ENCODE measurements at places on chromosomes 16 and 17.
A peak's percentile ranks its signal among the peaks of the same experiment; 100 is the strongest.

- DNase-seq = no peak
Measured at GRCh38 chr17:12985431-12986293, 32.2 kb downstream of the ELAC2 start.

DNA sequence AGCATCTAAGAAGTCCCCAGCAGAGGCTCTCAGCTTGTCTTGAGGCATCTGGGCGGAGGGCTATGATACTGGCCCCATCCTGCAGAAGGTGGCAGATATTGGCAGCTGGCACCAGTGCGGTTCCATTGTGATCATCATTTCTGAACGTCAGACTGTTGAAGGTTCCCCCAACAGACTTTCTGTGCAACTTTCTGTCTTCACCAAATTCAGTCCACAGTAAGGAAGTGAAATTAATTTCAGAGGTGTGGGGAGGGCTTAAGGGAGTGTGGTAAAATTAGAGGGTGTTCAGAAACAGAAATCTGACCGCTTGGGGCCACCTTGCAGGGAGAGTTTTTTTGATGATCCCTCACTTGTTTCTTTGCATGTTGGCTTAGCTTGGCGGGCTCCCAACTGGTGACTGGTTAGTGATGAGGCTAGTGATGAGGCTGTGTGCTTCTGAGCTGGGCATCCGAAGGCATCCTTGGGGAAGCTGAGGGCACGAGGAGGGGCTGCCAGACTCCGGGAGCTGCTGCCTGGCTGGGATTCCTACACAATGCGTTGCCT, at the start of gene CIITA:
Gene CIITA (plus strand): TSS at position 404 of the 543 bp plus-strand sequence. CDS start 129 bp downstream, at position 533.
- no peak for DNase-seq

- no peak for DNase-seq
Measured at GRCh38 chr16:29156511-29156910, 171.7 kb downstream of the LAT start.

- DNase-seq = no peak
Measured at GRCh38 chr17:31111183-31111582, 16.4 kb downstream of the NF1 start.

DNA sequence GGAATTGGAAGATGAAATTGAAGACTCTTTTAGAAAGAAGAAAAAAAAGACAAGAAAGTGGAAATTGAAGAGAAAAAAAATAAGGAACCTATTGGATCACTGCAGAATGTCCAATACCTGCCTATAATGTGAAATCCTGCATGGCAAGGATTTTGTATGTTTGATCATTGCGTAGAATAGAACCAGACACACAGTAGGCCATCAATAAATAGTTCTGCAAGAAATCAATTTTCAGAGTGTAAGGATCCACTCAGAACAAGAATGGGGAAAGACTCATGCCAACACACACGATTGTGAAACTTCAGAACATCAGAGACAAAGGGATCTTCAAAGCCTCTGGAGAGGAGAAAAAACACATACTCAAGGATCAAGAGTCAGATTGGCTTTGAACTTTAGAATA, 39.7 kb upstream of the DHX40 start:
- DNase-seq = no peak

DNA sequence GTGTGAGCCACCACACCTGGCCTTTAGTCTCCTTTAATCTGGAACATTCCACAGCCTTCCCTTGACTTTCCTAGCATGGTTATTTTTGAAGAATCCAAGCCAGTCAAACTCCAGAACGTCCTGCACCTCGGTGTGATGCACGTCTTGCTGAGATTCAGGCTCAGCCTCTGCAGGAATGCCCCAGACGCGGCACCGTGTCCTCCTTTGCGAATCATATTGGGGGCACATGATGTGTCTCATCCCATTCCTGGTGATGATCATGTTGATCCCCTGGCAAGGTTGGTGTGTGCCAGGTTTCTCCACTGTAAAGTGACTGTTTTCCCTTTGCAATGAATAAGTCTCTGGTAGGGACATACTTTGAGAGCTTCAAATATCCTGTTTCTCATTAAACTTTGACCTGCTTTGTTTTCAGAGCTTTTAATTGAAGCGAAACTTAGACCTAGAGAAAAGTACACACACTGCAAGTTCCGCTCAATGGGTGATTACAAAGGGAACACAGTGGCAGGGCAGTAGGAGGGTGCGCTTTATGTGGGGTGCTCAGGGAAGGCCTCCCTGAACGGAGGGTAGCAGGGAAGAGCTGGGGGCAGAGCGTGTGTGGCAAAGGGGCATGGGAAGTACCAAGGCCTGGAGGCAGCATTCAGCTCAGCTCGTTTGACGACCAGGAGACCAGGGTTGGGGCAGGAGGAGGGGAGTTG, 9.6 kb upstream of the ATP2C2 start:
- DNase-seq = no peak

- no peak for DNase-seq
Measured at GRCh38 chr17:32831627-32832243, 45.2 kb downstream of the MYO1D start.

DNA sequence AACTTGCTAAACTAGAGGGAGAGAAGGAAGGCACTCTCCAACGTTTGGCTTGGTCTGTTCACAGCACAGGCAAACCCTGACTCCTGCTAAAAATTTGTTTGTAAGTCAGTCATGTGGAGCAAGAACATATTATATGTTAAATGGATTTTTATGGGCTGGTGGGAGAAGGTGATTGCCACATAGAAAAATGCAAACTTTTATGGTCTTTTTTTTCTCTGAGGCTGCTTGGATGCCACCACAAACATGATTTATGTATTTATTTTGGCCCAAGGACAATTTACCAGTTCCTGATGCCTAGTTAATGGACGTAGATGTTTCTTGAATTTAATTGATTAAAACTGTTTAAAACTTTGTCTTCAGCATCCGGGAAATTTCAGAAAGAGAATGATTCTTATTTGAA, 274.2 kb upstream of the MYOCD start:
- DNase-seq = no peak

DNA sequence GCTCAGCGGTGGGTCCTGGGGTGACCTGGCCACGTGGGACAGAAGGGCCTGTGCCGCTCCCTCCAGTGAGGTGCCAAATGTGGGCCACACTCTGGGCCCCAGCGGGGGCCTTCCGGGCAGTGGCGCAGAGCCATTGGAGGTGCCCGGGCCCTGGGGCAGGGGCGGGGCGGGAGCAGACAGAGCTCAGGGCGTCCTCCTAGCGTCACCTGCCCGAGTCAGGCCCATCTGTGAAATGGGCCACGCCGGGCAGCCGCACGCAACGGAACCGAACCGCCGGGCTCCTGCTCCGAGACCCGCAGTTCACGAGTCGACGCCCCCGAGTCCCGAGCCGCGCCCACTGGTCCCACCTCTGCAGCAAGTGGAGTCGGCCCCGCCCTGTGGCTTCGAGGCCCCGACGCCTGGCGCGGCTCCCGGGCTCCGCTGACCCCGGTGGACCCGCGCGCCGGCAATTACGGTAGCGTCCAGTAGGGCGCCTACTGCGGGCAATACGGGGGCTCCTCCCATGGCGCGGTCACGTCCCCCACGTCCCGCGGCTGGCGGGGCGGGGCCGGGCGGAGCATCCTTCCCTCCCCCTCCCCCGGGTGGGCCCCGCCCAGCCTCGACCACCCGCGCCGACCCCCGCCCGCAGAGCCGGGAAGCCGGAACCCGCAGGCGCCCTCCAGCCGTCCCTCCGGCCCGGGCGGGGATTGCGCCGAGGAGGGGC, 1.9 kb downstream of the SLC16A3 start:
- DNase-seq = peak; percentile 50

DNA sequence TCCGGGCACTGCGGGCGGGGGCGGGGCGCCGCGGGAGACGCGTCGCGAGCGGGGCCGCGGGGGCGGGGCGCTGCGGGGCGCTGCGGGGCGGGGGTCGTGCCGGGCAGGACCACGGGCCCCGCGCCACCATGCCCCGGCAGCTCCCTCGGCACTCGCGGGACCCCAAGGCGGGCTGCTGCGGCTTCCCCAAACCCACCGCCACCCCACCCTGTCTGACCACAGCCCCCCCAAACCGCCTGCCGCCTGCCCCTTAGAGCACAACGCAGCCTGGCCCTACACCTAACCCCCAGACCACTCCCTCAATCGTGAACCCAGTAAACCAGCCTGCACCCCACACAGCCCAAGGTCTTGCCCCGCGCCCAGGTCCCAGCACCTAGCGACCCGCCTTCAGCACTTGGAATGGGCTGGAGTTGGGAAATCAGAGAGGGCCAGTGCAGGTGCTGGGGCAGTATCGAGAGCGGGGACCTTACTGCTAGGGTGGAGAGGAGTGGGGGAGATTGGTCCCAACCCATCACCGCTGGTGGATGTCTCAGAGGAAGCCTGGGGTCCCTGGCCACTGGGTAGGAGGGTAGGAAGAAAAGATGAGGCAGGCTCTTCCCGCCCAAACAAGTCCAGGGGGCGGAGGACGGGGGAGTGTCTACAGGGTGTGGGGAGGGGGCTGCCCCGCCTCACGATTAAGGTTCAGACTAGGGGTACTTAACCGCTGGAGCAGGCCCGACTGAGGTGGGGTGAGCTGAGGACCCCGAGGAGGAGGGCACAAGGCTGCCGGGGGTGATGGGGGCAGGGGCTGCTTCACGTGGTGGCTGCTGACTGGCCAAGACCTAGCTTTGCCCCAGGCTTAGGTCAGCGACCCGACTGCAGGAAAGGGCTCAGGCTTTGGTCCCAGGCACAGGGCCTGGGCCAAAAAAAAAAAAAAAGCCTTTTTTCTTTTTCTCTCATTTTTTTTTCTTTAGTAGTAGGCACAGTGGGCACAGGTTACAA, 539 bp upstream of the VAMP2 start:
- DNase-seq = peak; percentile 71

GRCh38 chr16:56281249-56281805, 90.0 kb downstream of the GNAO1 start:
- peak; percentile 56 for DNase-seq

- DNase-seq = no peak
Measured at GRCh38 chr16:12547608-12547922, 256.1 kb downstream of the CPPED1 start.

GRCh38 chr16:85746460-85747215, 4.3 kb downstream of the C16orf74 start:
- no peak for DNase-seq

GRCh38 chr16:84742641-84743092, 42.9 kb downstream of the USP10 start:
- DNase-seq = no peak

- DNase-seq = no peak
Measured at GRCh38 chr16:49000594-49000993, 281.0 kb downstream of the CBLN1 start.

GRCh38 chr17:1188812-1189504, 9.2 kb upstream of the ABR start:
- DNase-seq = no peak

- no peak for DNase-seq
Measured at GRCh38 chr17:35021520-35022380, 41.4 kb downstream of the LIG3 start.

GRCh38 chr17:38656959-38657823, 17.6 kb downstream of the EPOP start:
- no peak for DNase-seq

- no peak for DNase-seq
Measured at GRCh38 chr16:65727534-65728137, 605.8 kb upstream of the CDH11 start.

- no peak for DNase-seq
Measured at GRCh38 chr17:62744259-62744658, 63.9 kb downstream of the MARCHF10 start.

GRCh38 chr17:17347234-17347955, 44.2 kb downstream of the NT5M start:
- no peak for DNase-seq

GRCh38 chr16:49786926-49787557, 68.9 kb downstream of the ZNF423 start:
- DNase-seq = no peak

DNA sequence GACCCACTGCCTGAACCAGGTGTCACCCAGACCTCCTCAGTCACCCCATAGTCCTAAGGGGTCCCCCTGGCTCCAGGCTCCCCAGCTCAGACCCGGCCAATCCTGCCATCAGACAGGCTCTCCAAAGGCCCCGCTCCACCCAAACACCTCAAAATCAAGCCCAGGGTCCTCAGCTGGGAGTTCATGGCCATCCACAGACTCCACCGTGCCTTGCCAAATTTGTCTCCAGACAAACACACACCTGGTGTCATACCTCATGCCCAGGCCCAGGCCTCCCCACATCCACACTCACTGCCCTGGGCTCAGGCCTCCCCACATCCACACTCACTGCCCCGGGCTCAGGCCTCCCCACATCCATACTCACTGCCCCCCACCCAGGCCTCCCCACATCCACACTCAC, 12.5 kb downstream of the RPH3AL start:
- DNase-seq = no peak

DNA sequence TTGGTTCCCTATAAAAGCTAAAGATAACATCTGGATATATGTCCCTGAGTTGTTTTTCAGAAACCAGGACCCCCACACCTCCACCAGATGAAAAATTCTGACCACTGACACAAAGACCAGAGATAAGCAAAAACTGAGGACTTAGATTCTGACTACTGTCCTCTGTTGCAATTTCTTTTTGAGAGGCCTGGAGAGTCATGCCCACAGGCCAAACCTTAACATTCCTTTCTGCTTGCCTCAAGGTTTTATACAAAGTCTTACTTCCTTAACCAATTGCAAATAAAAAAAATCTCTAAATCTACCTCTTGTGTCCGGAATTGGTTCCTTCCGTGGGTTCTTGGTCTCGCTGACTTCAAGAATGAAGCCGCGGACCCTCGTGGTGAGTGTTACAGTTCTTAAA, 228.5 kb downstream of the ABCC12 start:
- DNase-seq = no peak

- no peak for DNase-seq
Measured at GRCh38 chr16:55500530-55501011, 8.3 kb upstream of the LPCAT2 start.

GRCh38 chr17:33596899-33597298, 303.8 kb upstream of the ASIC2 start:
- no peak for DNase-seq

DNA sequence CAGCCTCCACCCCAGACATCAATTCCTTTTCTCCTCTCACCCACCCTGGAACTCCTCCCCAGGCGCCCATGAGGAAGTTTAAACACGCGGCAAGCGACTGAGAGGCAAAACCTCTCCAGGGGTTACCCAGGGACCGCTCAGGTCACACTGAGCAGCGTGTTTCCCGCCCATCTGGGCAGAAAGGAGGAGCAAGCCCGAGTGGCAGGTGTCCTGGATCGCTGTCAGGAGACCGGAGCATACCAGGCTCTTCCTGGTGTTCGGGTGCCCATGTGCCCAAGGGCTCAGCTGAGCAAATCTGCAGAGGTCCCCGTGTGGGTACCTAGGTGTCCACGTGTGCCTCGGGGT, 491 bp downstream of the SLC25A19 start:
- DNase-seq = peak; percentile 80
